ENCODE measurements at places on chromosomes 7 and 10. TPM values are rescaled to one million over a fixed set of nuclear protein-coding genes. Genes with fewer than 3 reads are reported as not detected.

DNA sequence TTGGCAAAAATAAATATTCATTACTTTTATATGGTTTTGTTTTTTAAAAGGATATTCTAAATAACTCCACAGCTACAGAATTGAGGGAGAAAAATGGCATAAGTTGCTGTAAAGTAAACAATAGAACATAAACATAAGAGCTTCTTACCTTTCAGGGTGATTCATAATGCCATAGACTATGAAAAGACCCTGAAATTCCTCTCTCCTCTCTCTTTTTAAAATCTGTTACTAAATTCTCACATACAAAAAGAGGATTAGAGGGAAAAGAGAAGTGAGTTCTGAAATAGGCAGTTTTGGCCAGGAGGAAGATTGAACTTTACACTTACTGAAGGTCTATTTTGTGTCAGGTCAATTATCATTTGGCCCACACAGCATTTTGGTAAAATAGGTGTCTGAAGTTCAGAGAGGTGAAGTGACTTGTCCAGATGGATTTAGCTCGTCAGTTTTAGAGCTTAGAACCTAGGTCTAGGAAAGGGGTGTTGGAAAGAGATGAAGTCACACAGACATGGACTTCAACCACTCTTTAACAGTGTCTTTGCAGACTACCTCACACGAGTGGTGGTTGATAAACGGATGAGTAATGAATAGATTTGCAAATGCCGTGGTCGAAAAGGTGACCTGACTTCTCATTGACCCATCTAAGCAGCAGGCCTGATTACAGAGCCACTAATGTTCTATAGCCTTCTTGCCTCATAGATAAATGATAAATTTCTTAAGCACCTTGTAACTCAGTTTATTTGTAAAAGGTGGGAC is 190.6 kb upstream of the CCDC6 start:
- DNase-seq, result no peak

- DNase-seq, result peak; percentile 69
These were observed 59.1 kb downstream of the STK32C start for GRCh38 chr10:132248455-132249225.

- DNase-seq, result no peak
These were observed 217.9 kb downstream of the ADAM12 start for GRCh38 chr10:126170371-126170770.

GRCh38 chr7:148172920-148173319 is 417.6 kb upstream of the C7orf33 start:
- no peak for DNase-seq

DNA sequence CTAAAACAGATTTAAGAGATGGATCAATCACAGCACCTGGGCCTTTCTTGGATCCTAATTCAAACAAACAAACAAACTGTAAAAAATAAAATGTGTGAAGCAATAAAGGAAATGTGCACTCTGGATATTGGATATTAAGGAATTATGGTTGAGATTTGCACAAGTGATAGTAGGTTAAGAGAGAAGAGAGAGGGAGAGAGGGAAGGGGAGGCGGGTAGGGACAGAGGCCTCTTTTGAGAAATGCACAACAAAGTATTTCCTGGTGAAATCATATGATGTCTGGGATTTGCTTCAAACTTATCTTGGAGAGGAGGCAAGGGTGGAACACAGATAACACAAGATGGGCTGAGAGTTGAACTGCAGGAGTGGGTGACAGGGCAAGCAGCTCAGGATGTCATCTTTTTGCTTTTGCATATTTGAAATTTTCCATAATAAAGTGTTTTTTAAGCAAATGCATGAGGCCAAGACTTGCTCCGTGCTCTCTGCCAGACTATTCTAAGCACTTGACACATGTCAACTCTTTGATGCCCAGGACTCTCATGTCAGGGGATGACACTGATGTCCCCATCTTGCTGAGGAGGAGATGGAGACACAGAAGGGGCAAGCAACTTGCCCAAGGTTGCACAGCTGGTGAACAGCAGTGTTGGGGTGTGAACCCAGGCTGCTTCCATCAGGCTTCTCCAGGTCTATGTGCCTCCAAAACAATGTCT is 9.1 kb upstream of the AEBP1 start:
- no peak for DNase-seq

DNA sequence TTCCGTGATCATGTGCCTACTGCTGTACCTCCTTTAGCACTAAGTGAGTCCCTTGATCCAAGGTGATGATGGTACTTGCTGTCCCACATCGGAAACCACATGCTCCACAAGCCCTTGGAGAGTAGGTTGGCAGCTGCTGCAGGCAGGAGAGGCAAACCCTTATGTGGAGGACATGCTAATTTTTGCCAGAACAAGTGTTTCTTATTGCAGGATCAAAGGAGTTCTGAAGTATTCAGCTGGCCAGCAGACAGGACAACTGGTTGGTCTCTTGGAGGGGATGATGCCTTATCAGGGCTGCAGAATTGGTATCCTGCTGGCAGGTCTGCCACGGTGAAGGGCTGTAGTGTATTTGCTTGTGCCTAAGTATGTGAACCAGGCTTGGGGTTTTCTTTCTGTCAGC is 36.8 kb downstream of the NACAD start:
- no peak for DNase-seq

GRCh38 chr10:132239126-132240031 is 52.6 kb downstream of the DPYSL4 start:
- no peak for DNase-seq

- no peak for DNase-seq
These were observed 12.3 kb downstream of the BTAF1 start for GRCh38 chr10:91935886-91936285.

GRCh38 chr7:141128506-141128905 is 54.6 kb downstream of the TMEM178B start:
- DNase-seq, result no peak

- no peak for DNase-seq
These were observed 130.1 kb downstream of the RGS10 start for GRCh38 chr10:119412244-119413092.

DNA sequence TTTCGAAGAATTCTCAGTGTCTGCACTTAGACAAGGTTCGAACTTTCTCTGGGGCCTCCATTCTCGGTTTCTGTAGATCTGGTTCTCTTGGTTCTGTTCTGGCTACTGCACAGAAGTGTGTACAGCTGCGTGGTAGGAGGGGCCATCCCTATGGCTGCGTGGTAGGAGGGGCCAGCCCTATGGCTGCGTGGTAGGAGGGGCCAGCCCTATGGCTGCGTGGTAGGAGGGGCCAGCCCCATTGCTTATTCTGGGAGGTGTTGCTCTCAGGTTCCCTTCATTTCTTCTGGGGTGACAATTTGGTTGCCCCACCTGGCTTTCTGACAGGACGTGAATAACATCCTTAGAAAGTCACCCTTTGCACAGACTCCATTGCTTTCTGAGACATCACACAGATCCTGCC is 65.2 kb upstream of the CHST15 start:
- no peak for DNase-seq

GRCh38 chr7:133618970-133619369 is 366.1 kb downstream of the EXOC4 start:
- DNase-seq, result no peak

DNA sequence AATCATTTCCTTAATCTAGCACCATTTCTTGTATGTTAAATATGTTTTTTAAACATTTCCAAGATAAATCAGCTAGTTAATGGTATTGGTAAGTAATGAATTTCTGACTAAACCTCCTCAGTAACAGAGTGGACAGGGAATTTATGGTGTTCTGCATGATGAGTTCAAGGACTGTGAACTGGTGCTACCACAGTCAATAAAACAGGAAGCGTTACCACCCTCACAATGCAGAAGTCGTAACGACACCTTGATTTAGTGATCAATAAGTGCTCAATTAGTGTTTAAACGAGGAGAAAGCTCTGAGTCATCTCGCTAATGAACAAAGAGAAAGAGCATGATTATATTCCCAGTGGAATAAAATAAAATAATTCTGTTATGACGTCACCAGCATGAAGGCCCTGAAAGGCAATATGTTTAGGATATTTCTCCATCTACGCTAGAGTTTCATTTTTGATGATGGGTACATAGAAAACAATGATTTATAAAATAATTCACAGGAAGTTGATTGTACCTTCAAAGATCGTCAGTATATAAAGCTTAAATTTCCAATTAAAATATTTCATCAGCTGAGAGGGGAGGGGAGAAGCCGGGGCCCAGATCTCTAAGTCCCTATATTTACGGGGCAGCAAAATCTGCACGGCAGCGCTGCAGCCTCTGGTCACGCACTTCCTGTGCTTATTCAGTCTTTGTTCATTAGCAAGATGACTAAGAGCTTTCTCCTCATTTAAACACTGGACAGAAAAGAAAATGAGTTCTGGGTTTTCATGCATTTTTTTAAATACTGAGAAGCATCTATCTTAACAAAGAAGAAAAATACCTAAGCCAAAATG is 400.5 kb downstream of the PTPRN2 start:
- DNase-seq, result no peak

GRCh38 chr7:150443793-150444540 is 6.5 kb upstream of the GIMAP8 start:
- no peak for DNase-seq

HOXA2 gene
- total RNA-seq, result not detected

MLXIPL gene
- total RNA-seq, result not detected

EN2 gene
- not detected for total RNA-seq

LRRD1 gene
- total RNA-seq, result not detected

AKR1C8 gene
- total RNA-seq, result 9.2 TPM

AOAH gene
- 5.4 TPM for total RNA-seq
